ENCODE measurements at places on chromosomes 7 and 10.

- DNase-seq, result no peak
These were observed 264.9 kb downstream of the EXOC4 start for GRCh38 chr7:133517766-133518165.

DNA sequence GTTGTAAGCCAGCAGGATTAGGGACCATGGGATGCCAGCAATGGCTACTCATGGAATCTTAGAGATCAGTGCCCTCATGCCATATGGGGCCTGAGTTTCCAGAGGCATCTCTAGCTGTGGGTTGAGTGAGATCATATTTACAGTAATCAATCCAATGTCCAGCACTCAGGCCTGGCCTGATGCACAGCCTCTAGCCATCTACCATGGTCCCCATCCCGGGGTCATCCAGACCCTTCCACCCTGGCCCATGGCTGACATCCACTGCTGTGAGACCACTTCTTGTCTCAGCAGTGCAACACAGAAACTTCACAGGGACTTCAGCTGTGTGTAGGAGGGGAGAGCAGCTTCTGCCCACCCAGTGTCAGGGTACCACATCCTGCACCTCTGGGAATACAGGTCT, 6.5 kb upstream of the ADCY1 start:
- no peak for DNase-seq

DNA sequence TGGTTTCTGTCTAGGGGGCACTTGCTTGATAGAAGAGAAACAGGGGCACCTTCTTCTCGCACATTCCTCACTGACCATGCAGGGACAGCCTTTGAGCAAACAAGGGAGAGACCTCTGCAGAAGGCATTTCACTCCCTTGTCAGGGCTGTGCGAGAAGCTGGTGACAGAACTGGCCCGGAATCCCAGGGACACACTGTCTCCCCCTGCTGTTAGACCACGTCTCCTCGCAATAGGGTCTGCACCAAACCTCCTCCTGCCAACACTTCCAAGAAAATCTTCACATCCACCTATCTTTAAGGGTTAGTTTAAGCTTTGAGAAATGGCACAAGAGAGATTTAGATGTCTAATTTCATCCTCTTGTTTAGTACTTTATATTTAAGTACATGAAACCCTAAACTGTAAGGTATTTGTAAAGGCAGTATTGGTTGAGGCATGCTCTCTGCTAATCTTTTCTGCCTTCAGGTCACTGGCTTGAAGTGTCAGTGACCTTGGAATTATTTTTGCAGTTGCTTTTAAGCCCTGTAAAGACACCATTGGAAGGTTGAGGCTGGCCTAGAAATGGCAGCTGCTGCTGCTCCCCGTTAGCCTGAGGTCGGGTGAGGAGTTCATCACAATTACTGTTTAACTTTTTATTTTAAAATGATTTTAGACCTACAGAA, 37.0 kb downstream of the RBM20 start:
- DNase-seq, result peak; percentile 30

DNA sequence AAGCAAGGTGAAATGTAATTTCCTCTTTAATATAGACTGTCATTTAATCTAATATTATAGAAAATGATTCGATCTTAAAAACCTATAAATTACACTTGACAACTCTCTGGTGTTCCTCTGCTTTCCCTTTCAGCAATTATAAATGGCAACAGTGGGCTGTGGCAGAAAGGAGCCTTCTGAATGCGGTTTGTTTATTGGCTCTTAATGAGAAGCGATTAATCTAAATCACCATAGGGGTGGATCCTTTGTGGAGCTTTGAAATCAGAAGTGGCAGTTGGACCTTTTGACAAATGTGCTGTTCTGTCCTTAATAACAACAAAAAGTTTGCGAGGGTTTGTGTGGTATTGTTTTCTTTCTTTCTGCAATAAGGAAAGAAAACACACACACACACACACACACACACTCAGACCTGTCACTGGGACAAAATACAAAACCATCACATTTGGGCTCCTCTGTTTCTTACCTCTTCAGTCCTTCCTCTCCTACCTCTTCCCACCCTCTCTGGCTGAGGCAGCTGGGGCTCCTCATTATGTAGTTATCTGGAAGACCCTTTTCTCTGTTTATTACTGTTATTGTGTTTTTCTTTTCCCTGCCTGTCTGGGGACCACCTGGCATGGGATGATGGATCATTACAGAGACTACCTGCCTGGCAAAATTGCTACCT, 316.2 kb downstream of the SORCS3 start:
- no peak for DNase-seq
